EH (cell line): ENCODE measurements at places on chromosomes 7 and 10.

DNA sequence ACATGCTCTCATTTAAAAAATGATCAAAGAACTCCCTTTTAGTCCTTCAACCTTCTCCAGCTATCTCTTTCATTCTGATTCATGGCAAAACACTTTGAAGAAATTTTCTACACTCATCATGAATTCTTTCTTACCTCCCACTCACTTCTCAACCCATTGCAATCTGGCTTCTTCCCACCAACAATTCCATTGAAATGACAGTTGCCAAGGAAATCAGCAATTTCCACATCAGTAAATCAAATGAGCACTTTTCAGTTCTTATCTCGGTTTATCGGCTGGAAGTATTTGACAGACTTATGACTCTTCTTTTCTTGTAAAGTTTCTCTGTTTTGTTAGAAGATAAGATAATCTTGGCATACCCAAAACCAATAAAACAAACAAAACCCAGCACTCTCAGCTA is 99.1 kb upstream of the CACNA2D1 start:
- peak; percentile 73 for DNase-seq

GRCh38 chr10:35225204-35225603 is 98.6 kb downstream of the CREM start:
- no peak for DNase-seq

- no peak for DNase-seq
Measured at GRCh38 chr7:67773081-67773480, 776.4 kb downstream of the TYW1 start.

- DNase-seq: no peak
Measured at GRCh38 chr10:21510241-21511094, 15.0 kb downstream of the SKIDA1 start.

- no peak for DNase-seq
Measured at GRCh38 chr10:48690791-48691660, 6.4 kb downstream of the WDFY4 start.

DNA sequence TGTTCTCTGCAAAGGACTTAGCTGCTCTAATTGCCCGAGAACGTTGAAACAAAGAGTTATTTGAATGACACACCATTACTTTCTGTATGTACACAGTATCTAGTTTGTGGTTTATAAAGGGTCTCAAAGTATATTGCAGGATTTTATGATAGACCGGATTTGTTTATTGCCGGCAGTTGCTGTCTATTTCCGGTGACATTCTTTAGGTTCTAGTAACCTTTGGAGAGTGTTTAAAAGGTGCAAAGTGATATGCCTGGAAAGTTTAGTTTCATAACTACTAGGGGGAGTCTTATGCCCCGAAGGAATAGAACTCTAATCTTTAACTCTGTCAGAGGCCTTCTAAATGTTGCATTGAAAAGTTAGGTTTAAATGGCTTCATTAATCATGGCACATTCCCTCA is 63.8 kb downstream of the PAPSS2 start:
- peak; percentile 44 for DNase-seq

DNA sequence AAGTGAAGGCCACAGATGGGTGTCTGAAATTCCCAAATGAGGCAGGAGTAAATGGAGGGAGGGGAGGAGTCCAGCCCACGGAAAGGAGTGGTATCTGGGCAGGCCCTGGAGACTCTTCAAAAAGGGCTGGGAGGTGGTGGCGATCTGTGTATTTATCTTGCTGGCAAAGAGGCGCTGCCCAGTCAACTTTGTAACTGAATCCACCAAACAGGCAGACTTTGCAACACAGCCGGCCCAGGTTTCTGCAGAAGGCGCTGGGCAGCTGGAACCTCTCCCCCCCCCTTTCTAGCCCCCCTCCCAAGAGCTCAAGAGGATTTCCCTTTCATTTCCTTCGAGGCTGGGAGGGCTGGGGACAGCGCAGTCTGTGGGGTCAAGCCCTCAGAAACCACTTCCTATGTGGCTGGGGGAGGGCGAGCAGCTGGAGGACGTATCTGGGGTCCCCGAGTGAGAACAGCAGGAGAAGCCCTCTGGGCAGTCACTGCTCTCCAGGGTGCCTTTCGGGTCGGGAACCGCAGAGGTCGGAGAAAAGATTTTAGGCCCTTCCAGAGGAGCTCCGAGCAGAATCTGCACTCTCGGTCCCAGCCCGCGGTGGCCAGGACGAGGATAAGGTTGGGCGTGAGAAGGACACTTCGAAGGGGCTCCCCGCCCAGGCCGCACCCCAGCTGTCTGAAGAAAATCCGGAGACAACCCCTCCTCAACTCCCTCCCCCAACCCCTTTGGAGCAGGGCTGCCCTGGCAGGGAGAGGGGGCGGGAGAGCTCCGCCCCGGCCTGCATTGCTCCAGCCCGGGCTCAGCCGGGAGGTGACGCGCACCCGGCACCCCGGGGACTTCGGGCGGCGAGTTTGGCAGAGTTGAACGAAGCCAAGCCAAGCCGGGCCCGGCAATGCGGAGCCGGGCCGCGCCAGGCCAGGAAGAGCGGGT is 965 bp downstream of the ZCCHC24 start:
- DNase-seq: peak; percentile 75

GRCh38 chr10:279655-280054 is 144.4 kb downstream of the ZMYND11 start:
- DNase-seq: no peak

GRCh38 chr10:63431962-63432797 is 33.6 kb downstream of the JMJD1C start:
- peak; percentile 40 for DNase-seq

GRCh38 chr7:156929789-156930539 is 19.5 kb upstream of the NOM1 start:
- no peak for DNase-seq

- peak; percentile 42 for DNase-seq
Measured at GRCh38 chr10:34816501-34817002, 1.5 kb upstream of the PARD3 start.

DNA sequence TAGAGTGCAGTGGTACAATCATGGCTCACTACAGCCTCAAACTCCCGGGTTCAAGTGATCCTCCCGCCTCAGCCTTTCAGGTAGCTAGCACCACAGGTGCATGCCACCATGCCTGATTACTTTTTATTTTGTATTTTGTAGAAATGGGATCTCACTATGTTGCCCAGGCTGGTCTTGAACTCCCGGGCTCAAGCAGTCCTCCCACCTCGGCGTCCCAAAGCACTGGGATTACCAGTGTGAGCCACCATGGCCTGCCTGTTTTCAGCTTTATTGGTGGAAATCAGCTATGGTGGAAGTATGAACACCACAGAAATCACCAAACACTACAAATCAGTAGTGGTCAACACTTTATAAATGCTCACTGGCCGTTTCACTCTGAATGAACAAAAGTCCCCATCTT is 299.9 kb upstream of the LYZL1 start:
- no peak for DNase-seq

GRCh38 chr7:38398725-38399321 is 125.4 kb upstream of the TARP start:
- DNase-seq: peak; percentile 54
